ENCODE measurements at places on chromosomes 2 and 18.

GRCh38 chr18:54630963-54631362 is 39.9 kb downstream of the DYNAP start:
- no peak for DNase-seq

- DNase-seq: no peak
Observed at GRCh38 chr2:134154246-134154645, 99.6 kb upstream of the MGAT5 start.

DNA sequence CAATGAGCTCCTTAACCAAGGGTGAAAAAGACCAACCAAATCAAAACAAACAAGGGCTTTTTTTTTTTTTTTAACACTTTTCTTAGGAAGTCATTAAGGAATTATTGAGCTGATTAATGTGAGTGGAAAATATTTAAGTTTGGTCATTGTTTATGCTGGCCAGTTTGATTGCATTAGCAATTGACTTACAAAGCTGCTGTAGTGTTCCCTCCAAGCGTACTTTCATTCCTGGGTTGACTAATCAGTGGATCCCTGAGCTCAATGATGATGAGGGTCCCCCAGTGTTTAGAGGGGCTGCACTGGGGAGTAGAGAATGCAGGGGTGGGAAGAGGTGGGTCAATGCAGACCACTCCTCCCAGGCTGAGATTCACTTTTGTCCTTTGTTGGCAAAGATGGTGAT is 119.3 kb downstream of the PRKCE start:
- no peak for DNase-seq

GRCh38 chr2:110105608-110106467 is 9.8 kb downstream of the MALL start:
- no peak for DNase-seq

DNA sequence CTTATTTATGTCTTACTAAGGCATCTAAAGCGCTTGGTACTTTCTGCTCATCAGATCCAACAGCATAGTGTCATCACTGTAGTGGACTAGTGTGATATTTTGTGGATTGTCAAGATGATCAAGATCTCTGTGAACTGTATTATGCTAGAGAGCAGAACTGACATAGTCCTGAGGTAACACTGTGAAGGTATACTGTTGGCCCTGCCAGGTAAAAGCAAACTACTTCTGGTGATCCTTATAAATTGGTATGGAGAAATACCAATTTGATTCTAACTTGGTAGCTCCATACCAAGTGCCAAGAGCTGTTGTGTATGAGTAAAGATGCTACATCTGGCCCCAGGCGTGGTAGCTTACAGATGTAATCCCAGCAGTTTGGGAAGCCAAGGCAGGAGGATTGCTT is 15.9 kb downstream of the SFTPB start:
- DNase-seq: no peak

DNA sequence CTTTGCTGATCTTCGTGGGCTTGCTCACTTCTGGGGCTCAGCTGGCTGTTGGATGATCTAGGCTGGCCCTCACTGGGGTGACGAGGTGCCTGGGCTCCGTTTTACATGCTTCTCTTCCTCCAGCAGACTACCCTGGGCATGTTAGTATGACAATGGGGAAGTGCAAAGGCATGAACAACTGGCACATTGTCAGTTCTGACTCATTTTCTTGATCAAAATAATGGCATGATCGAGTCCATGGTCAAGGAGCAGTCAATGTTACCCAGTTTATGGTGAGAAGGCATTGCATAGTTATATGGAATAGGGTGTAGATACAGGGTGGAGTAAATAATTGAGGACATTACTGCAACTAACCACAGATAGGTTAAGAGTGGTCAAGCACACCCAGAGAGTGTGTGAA is 10.0 kb upstream of the UPP2 start:
- no peak for DNase-seq

- no peak for DNase-seq
Observed at GRCh38 chr2:201733544-201733943, 35.1 kb upstream of the MPP4 start.

GRCh38 chr2:53901192-53901591 is 41.4 kb upstream of the GPR75 start:
- no peak for DNase-seq

GRCh38 chr2:71796174-71796593 is 342.8 kb downstream of the DYSF start:
- DNase-seq: peak; percentile 28

- DNase-seq: no peak
Observed at GRCh38 chr2:177338177-177338721, 54.3 kb upstream of the AGPS start.

- DNase-seq: no peak
Observed at GRCh38 chr2:109166811-109167210, 37.8 kb downstream of the SH3RF3 start.

DNA sequence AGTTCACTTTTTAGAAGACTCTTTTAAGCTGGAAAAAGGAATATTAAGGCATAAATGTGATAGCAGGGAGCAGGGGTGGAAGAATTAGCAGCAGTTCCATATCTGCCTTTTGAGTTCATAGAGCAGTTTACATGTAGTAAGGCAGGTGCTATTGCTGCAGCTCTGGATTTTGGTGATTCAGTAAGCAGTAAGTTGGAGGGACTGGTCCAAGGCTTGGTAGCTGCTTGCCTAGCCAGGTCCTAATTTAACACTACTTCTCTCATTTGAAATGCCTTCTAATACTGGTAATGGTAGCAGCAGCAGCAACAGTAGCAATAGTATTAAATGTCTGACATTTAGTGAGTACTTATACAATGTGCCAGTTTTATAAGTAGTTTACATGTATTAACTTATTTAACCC is 30.0 kb downstream of the HAT1 start:
- no peak for DNase-seq
